Activated naive CD8-positive, alpha-beta T cell treated with anti-CD3 and anti-CD28 coated beads, Interleukin-2, amount 10 ng/mL, durations not matched to agents 7 days and 5 days (primary cell): ENCODE measurements at places on chromosomes 5 and 9. TPM values are rescaled to one million over a fixed set of nuclear protein-coding genes. Genes with fewer than 3 reads are reported as not detected.

SCGB3A2 gene
- not detected for total RNA-seq

MARCOL gene
- total RNA-seq: not detected

DMRT3 gene
- total RNA-seq: not detected

DNA sequence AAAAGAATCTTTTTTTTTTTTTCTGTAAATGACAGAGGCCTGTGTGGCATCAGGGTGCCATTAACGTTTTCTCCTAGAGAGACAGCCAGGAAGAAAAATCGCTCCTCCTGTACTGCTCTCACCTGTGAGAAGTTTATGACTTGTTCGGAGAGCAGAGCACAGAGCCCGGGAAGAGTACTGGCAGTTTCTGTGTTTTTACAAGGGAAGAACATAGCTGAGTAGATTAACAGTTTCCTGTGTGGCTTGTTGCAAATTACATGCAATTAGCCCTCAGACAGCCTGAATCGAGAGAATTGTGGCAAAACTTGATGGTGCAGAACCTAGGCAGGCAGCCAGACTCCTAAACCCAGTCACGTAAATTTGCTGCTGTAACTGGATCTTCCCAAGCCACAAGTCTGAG lies 32.1 kb downstream of the PRKACG start:
- DNase-seq: no peak

- no peak for DNase-seq
Observed at GRCh38 chr9:69054989-69055388, 19.4 kb downstream of the FXN start.

- DNase-seq: no peak
Observed at GRCh38 chr9:124471761-124472160, 21.5 kb downstream of the ADGRD2 start.

DNA sequence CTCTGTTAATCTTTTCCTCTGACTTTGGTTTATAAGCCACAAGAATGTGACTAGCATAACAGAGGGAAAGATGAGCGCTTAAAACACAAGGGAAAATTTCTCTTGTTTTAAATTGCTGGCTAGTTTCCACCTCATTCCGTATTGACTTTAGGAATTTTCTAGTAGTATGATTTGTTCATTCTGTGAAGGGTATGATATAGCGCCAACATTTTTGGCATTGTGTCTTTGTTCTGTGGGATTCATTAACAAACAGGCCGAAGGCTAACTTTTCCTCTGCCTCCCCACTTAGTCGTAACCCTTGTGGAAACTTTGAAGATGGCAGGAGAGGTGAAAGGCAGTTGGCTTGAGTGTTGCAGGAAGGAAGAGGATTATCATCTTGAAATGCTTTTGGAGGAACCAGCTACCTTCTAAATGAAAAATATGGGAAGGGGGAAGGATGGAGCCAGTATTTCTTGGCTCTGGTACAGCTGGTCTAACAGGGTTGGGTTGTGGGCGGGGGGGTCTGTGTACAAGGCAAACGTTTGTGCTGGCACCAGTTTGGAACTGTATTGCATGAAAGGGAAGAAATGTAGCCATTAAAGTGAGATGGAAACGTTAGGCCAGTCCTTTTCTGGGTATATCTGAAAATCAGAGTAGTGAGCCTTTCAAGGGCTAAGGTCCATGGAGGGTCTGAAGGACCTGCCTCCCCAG lies 21.5 kb upstream of the DMRT2 start:
- no peak for DNase-seq

DNA sequence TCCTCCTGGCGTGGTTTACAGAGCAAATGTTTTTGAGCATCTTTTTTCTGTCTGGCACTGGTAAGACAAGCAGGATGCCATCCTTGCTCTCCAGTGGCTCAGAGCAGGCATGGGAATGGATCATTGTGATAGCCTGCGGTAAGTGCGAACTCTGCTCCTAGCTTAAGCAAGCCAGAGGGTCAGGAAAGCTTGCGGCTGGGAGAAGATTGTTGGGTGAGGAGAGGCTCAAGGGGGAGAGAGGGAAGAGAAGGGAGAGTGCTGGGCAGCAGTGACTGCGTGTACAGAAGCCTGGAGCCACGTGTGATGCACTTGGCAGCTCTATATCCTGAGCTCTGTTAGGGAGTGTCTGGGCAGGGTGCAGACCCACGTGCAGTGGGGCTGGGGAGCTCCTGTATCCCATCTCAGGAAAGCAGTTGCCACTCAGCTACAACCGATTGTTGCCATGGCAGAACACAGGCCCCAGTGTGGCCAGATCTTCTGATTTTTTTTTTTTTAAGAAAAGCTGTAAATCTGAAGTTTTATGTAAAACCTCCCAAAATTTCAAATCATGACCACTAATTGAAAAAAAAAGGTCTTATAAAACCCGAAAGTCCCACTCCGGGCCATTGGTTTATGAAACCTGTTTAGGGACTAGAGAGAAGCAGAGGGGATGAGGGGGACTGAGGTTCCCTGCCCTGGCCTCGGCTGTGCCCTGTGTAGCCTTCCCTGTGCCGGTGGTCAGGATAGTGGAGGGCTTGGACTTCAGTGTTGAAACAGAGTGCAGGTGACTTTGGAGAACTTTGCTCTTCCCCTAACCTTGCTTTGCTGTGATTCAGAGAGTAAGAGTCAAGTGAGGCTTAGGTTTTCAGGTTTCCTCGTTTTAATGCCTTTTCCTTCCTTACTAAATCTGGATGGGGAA lies 67.3 kb downstream of the ZNF618 start:
- DNase-seq: no peak

DNA sequence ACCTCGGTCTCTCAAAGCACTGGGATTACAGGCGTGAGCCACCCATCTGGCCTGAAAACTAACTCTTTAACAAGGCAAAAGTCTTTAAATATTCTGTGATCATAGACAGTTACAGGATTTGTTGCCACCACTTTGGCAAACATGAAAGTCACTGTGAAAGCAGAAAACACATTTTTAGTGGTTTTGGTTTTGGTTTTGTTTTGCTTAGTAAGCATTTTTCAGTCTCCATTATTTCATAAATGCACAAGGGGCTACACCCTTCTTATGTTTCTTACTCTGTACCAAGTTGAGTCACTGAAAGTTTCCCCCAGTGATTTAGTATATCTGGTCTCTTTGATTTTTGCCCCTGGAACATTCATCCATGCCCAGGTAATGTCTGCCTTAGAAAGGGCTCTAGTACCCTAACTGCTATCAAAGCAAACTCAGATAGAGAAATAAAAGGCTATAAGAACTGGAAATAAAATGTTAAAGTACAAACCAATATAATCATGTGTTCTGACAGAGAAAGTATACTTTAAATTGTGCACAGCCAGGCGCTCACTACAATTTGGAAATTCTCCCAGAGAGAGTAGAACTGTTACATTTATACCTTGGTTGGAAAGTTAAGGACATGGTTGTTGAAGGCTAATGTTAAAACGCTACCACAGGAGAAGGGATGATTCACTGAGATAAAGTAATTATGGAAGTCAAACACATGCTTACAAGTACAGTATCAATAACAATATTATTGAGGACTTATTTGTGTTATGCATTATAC lies 1022.5 kb upstream of the DMAC1 start:
- DNase-seq: no peak

DNA sequence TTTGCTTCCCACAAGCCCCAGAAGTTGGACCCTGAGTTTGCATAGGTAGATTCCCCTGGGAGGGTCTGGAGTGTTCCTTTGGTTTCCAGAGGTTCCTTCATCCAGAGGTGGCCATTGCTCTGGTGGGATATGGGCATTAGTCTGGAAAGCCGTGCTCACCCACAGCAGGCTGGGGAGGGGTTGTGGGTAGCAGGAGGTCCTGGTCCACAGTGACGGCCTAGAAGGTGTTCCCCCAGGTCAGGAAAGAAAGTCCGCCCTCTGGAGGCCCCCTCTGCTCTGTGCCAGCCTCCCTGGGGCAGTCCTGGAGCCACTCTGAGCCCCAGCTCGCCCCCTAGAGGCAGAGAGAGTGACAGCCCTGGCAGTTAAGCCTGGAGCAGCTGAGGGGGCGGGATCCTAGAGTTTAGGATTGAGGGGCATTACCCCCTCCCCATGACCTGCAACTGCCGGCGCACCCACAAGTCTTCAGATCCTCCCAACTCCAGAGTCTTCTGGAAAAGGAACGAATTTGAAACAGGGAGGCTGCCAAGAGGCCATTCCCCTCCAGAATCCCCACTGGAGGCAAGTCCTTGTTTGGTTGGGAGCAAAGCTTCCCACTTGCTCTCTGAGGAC lies 36.8 kb downstream of the NDST1 start:
- DNase-seq: peak; percentile 73

- no peak for DNase-seq
Observed at GRCh38 chr5:15850939-15851341, 328.7 kb downstream of the MARCHF11 start.

- no peak for DNase-seq
Observed at GRCh38 chr9:129437626-129438323, 183.1 kb downstream of the C9orf50 start.

- no peak for DNase-seq
Observed at GRCh38 chr9:121788686-121789366, 137.4 kb downstream of the DAB2IP start.

- no peak for DNase-seq
Observed at GRCh38 chr5:136249678-136250266, 56.8 kb upstream of the SMIM32 start.
